ENCODE measurements at places on chromosomes 12 and 14. TPM values are rescaled to one million over a fixed set of nuclear protein-coding genes. Genes with fewer than 3 reads are reported as not detected.
A peak's percentile ranks its signal among the peaks of the same experiment; 100 is the strongest.

- DNase-seq: peak; percentile 64
Measured at GRCh38 chr14:64708148-64709004, 4.2 kb downstream of the PLEKHG3 start.

DNA sequence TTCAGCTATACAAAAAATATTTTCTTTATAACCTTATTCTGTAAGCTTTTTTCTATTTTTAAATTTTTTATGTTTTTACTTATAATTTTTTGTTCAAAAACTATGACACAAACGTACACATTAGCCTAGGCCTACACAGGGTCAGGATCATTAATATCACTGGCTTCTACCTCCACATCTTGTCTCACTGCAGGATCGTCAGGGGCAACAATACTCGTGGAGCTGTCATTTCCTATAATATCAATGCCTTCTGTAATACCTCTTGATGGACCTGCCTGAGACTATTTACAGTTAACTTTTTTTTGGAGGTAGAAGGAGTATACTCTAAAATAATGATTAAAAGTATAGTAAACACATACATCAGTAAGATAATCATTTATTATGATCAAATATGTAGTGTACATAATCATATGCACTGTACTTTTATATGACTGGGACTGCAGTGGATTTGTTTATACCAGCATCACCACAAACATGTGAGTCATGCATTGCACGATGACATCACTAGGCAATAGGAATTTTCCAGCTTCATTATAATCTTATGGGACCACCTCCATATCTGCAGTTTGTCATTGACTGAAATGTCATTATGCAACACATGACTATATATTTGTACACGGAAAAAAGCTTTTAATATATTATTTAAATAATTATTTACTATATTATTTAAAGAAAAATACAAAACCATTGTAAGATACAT is 18.5 kb upstream of the PMCH start:
- DNase-seq: no peak

GRCh38 chr12:5868625-5869295 is 76.3 kb downstream of the ANO2 start:
- no peak for DNase-seq

- DNase-seq: no peak
Measured at GRCh38 chr14:30385925-30386324, 173.0 kb upstream of the G2E3 start.

GRCh38 chr14:96792591-96792990 is 4.6 kb upstream of the VRK1 start:
- no peak for DNase-seq

DNA sequence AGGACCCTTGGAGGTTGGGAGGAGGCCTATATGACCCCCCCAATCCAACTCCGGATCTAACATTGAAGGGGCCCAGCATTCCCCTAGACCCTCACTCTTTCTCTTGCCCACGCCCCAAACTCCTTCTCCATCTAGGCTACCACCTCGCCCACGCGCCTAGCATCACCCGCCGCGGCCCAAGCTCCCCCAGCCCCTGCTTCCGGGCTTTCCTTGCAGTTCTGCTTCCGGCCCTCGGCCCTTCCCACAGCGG is 445 bp downstream of the CERS5 start:
- no peak for DNase-seq

DNA sequence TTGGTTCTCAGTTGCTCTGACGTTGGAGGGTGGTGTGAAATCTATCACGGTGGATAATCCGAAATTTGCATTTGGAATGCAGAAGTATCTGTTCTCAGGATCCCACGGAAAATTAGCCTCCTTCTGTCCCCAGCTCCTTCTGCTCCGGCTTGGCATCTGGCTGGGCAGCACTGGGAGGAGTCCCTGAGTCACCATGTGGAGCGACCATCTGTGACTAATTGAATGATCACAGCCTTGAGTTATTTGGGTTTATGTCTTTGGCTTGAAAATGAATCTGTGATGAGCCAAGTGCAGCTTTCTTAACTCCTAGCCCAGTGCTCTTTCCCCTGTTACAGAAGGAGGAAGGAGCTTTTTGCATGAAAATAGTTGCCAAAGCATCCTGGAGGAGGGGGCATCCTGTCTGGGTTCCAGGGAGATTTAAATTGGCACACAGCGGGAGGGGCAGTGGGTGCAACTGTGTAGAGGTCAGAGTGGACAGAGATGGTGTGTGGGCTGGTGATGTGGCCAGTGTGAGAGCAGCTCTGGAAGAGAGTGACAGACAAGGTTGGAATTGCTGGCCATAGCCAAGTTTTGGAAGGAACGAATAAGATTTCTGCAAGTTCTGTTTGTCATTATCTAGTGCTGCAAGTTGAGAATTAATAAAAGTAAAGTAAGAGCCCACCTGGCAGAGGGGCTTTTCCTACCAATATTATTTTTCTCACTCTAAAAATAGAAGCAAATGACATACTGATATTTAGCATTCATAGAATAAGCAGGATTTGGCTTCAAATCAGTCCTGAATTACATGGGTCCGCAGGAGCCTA is 74.4 kb downstream of the SLC24A4 start:
- DNase-seq: no peak

- DNase-seq: no peak
Measured at GRCh38 chr14:91829511-91829910, 37.8 kb downstream of the TC2N start.

DNA sequence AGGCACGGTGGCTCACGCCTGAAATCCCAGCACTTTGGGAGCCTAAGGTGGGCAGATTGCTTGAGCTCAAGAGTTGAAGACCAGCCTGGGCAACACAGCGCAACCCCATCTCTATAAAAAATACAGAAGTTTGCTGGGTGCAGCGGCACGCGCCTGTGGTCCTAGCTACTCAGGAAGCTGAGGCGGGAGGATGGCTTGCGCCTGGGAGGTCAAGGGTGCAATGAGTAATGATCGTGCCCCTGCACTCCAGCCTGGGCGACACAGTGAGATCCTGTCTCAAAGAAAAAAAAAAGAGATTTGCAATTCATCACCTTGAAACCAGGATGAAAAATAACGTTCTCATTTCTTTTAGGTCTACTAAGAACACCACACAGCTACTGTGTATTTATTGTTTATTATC is 4.0 kb downstream of the STX2 start:
- no peak for DNase-seq

GRCh38 chr12:126588586-126589249 is 1523.5 kb downstream of the AACS start:
- DNase-seq: no peak

KCNC2 gene
- not detected for polyA plus RNA-seq

CISTR gene
- not detected for polyA plus RNA-seq

CAPZA3 gene
- 0.86 TPM for polyA plus RNA-seq

CBLN3 gene
- 2.2 TPM for polyA plus RNA-seq

OR11H6 gene
- polyA plus RNA-seq: not detected

RDH16 gene
- 0.60 TPM for polyA plus RNA-seq

LRRC10 gene
- polyA plus RNA-seq: 0.14 TPM

Data from left lung (tissue), 14 donors.